HTR-8/SVneo (cell line): ENCODE measurements at places on chromosomes 4 and X.

GRCh38 chr4:94680176-94680862 is 77.4 kb upstream of the BMPR1B start:
- DNase-seq: no peak

GRCh38 chr4:69936566-69936965 is 5.7 kb downstream of the CSN1S1 start:
- no peak for DNase-seq

- no peak for DNase-seq
Observed at GRCh38 chr4:39609454-39609931, 29.2 kb downstream of the SMIM14 start.

DNA sequence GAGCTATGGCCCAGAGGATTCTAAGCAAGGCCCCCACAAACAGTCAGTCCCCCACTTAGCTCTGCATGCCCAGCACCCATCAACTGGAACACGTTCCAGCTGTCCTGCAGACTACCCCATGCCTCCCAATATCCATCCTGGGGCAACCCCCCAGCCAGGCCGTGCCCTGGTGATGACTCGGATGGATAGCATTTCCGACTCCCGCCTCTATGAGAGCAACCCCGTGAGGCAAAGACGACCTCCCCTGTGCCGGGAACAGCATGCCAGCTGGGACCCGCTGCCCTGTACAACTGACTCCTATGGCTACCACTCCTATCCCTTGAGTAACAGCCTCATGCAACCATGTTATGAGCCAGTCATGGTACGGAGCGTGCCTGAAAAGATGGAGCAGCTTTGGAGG is 32.0 kb downstream of the LAS1L start:
- DNase-seq: no peak

DNA sequence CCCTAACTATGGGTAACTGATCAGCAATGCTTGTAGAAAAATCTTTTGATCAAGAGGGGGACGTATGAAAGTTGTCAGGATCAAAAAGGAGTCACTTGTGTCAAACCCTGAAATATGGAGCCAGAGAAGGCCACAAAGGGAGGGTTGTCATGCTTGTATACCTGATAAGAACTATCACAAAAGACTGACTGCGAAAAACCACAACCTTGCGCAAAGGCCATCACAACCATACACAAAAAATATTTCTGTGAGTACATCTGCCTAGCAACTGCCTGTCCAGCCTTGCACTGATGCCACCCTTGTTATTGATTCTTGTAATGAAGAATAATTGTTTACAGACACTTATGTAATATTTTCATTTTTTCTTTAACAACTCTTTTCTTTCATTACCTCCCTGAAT is 22.8 kb upstream of the EIF4E start:
- no peak for DNase-seq
